ENCODE measurements at places on chromosomes 5 and 9. TPM values are rescaled to one million over a fixed set of nuclear protein-coding genes. Genes with fewer than 3 reads are reported as not detected.

GRCh38 chr9:105672711-105673234, 10.5 kb downstream of the TAL2 start:
- H3K4me3 ChIP-seq: no peak overlapping the region
- peaks cover 2% of the 10 kb centered on the region for H3K4me1 ChIP-seq
- no peak for DNase-seq
- H3K27me3 ChIP-seq: no peaks in the 10 kb centered on the region
- no peaks in the 10 kb centered on the region for H3K36me3 ChIP-seq
- no peak overlapping the region for H3K27ac ChIP-seq

GRCh38 chr9:136576269-136576626, 30.4 kb upstream of the NOTCH1 start:
- DNase-seq: no peak
- no peak overlapping the region for H3K27ac ChIP-seq
- no peaks in the 10 kb centered on the region for H3K27me3 ChIP-seq
- no peak overlapping the region for H3K4me3 ChIP-seq

GRCh38 chr5:167639766-167640165, 651.7 kb upstream of the WWC1 start:
- no peaks in the 10 kb centered on the region for H3K4me1 ChIP-seq
- H3K4me3 ChIP-seq: no peak overlapping the region
- no peak for DNase-seq
- no peaks in the 10 kb centered on the region for H3K27me3 ChIP-seq

DNA sequence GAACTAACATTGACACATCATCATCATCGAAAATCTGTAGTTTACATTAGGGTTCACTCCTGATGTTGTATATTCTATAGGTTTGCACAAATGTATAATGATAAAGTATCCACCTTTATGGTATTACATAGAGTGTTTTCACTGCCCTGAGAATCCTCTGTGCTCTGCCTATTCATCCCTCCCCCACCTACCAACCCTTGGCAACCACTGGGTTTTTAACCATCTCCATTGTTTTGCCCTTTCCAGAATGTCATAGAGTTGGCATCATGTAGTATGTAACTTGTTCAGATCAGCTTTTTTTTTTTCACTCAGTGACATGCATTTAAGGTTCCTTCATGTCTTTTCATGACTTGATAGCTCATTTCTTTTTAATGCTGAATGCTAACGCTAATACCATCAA, 106.0 kb downstream of the ARHGEF28 start:
- no peaks in the 10 kb centered on the region for H3K4me1 ChIP-seq
- H3K36me3 ChIP-seq: no peaks in the 10 kb centered on the region
- no peak overlapping the region for H3K4me3 ChIP-seq
- peaks cover 8% of the 10 kb centered on the region for H3K27me3 ChIP-seq

GRCh38 chr5:67364381-67364970, 167.9 kb upstream of the CD180 start:
- no peak for DNase-seq

GRCh38 chr5:181163487-181164075, 16.2 kb downstream of the OR2V2 start:
- H3K4me3 ChIP-seq: peak overlapping the region; percentile 70
- H3K4me1 ChIP-seq: peaks cover 45% of the 10 kb centered on the region
- DNase-seq: no peak
- peaks cover 11% of the 10 kb centered on the region for H3K27me3 ChIP-seq
- peak overlapping the region; percentile 94 for H3K27ac ChIP-seq
- H3K36me3 ChIP-seq: no peaks in the 10 kb centered on the region

- no peaks in the 10 kb centered on the region for H3K36me3 ChIP-seq
- H3K27me3 ChIP-seq: peaks cover 2% of the 10 kb centered on the region
- no peak overlapping the region for H3K27ac ChIP-seq
These were observed 17.1 kb downstream of the STRBP start for GRCh38 chr9:123251324-123251723.

- no peak overlapping the region for H3K27ac ChIP-seq
- no peak for DNase-seq
- no peak overlapping the region for H3K4me3 ChIP-seq
- no peaks in the 10 kb centered on the region for H3K4me1 ChIP-seq
These were observed 344.2 kb downstream of the SPATA31D1 start for GRCh38 chr9:82332774-82333152.

GRCh38 chr5:78076351-78076750, 218.1 kb downstream of the AP3B1 start:
- no peak overlapping the region for H3K4me3 ChIP-seq
- peaks cover 11% of the 10 kb centered on the region for H3K36me3 ChIP-seq
- H3K27me3 ChIP-seq: no peaks in the 10 kb centered on the region

GRCh38 chr5:149611326-149611725, 30.0 kb downstream of the ARHGEF37 start:
- no peak overlapping the region for H3K27ac ChIP-seq
- peaks cover 4% of the 10 kb centered on the region for H3K36me3 ChIP-seq
- DNase-seq: no peak
- H3K27me3 ChIP-seq: peaks cover 2% of the 10 kb centered on the region

- H3K4me3 ChIP-seq: no peak overlapping the region
- DNase-seq: no peak
- peaks cover 6% of the 10 kb centered on the region for H3K27me3 ChIP-seq
- no peaks in the 10 kb centered on the region for H3K36me3 ChIP-seq
- H3K4me1 ChIP-seq: no peaks in the 10 kb centered on the region
These were observed 12.5 kb upstream of the IGFBPL1 start for GRCh38 chr9:38436708-38437107.

GRCh38 chr9:131017067-131017466, 8.1 kb downstream of the LAMC3 start:
- H3K27ac ChIP-seq: no peak overlapping the region
- peaks cover 2% of the 10 kb centered on the region for H3K27me3 ChIP-seq
- no peak for DNase-seq
- no peaks in the 10 kb centered on the region for H3K36me3 ChIP-seq
- no peak overlapping the region for H3K4me3 ChIP-seq
- H3K4me1 ChIP-seq: no peaks in the 10 kb centered on the region

The PCDHB12 gene
- not detected for total RNA-seq

The SH3RF2 gene
- 0.57 TPM for total RNA-seq

The EGFLAM gene
- not detected for total RNA-seq

The MZB1 gene
- 48.3 TPM for total RNA-seq

The PCDHB3 gene
- total RNA-seq: not detected

The IL4 gene
- 21.6 TPM for total RNA-seq

The MVB12B gene
- 0.23 TPM for total RNA-seq
